Stimulated activated CD8-positive, alpha-beta memory T cell treated with anti-CD3 and anti-CD28 coated beads, Interleukin-4, amount 100 ng/mL, for 1 hour (primary cell): ENCODE measurements at places on chromosomes 4 and X.

DNA sequence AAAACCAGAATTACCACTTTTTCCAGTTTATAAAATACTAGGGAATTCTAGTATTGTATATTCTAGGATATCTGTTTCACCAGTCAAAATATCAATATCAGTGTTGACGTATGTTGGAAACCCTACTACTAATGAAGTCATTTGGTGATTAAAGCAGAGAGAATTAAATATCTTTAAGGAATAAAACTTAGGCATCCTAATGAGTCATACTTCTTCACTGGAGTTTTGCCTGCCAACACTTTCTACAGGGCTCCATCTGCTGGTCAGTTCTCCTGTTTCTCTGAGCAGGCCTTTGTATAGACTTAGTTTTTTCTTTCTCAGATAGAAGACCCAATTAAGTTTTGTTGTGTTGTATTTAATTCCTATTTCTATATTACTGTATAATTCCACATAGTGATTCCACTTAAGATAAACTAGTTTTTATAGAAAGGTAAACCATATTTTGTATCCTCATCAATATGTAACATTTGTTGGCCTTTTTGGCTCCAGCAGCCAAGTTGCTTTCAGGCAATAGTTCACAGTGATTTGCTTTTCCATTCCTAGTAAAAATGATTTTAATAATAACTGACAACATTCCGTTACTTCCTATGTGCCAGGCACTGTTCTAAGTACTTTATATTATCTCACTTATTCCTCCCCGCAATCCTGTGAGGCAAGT, 3.5 kb downstream of the AP1AR start:
- no peak for DNase-seq

- no peak for DNase-seq
Measured at GRCh38 chr4:112775801-112776200, 138.9 kb downstream of the LARP7 start.

DNA sequence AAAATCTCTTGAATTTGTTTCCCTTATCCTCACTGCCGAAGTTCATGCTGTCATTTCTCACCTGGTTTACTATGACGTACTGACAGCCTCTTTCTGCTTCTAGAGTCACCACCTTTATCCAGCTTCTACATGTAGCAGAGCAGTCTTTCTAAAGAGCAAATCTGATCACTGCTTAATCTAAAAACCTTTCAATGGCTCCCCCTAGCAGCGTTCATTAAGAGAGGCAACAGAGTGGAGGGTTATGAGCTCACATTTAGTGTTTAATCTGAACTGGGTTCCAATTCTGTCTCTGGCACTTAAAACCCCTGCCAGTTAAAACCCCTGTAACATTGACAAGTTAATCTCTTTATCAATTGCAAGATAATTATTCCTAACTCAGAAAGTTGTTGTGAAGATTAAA, 4.4 kb downstream of the RBPJ start:
- DNase-seq: no peak

DNA sequence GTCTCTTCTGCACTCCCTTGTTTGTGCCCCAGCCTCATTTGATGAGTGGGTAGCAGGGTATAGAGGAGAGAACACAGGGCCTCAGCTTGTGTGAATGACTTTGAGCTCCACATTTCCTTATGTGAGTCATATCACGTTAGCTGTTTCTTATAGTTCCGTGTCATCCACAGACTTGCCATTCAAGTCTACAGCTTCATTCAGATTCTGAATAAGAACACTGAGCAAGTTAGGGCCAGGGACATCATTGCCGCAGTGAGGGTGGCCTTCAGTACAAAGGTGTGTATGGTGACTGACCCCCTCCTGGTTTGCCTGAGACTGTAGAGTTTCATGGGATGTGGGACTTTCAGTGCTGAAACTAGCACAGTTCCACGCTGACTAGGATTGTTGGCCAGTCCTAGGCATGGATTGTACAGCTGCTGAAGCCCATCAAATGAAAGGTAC, 23.6 kb downstream of the KLF3 start:
- no peak for DNase-seq

DNA sequence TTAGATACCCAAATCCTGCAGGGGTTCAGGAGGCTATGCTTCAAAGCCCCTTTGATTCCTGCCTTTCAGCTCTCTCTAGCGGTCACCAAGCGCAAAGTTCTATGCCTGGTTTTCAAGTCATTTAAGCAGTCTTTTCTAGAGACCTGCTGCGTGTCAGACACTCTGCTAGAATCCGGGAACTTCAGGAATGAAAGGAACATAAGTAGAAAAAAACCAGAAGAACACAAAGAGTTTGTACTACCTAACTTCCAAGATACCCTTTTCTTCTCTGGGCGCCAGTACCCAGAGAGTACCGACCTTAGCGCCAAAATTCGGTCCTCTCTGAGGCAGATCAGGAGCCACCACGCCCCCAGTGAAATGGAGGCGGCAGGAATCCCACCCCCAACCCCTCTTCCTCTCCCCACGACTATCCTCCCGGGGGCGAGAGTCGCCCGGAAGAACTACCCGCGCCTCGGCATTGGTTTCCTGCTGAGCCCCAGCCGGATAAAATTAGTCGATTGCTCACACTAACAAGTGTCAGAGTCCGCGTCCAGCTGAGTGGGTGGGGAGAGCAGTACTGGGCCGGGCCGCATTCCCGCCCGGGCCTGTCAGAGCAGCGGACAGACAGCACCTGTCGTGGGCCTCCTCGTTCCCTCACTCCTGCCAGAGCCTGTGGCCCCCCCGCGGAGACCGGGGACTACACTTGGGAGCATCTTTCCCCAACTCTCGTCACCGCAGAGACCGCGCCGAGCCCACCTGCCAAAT, 78.8 kb downstream of the RLIM start:
- DNase-seq: no peak

DNA sequence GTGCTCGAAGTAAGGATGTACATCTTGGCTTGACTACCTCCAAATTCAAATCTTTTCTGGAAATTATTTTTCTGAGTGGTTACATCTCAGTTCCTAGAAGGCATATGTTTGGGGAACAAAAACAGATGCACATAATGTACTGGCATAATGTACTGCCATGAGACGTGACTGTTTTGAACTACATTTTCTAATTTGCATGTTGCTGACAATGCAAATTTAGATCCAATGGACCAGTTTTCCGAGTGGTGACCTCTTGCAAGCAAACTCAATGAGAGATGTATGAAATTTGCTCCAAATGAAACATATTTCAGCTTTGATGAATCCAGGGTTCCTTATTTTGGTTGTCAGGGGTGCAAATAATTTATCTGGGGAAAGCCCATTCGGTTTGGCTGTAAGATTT, 694.3 kb downstream of the GRXCR1 start:
- DNase-seq: no peak

- no peak for DNase-seq
Measured at GRCh38 chr4:38075370-38076152, 115.4 kb downstream of the PTTG2 start.

GRCh38 chr4:52926196-52926974, 64.3 kb downstream of the RASL11B start:
- DNase-seq: no peak

GRCh38 chrX:29231800-29232199, 644.6 kb downstream of the IL1RAPL1 start:
- no peak for DNase-seq

GRCh38 chr4:137957806-137958205, 284.3 kb downstream of the SLC7A11 start:
- DNase-seq: no peak

DNA sequence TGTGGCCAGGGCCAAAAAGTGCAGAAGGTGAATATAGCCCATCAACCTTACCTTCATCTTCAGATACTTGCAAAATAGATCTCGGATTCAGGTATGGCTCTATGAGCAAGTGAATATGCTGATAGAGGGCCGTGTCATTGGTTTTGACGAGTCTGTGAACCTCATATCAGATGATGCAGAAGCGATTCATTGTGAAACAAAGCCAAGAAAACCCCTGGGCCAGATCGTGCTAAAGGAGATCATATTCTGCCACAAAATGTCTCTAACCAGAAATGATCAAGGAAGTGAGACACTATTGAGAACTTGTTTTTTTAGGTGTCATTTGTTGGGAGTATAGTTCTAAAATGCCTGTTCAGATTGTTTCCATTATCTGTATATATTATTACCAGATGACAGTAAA, 48.3 kb downstream of the PDK3 start:
- DNase-seq: no peak

- DNase-seq: no peak
Measured at GRCh38 chr4:137961051-137961438, 281.1 kb downstream of the SLC7A11 start.

DNA sequence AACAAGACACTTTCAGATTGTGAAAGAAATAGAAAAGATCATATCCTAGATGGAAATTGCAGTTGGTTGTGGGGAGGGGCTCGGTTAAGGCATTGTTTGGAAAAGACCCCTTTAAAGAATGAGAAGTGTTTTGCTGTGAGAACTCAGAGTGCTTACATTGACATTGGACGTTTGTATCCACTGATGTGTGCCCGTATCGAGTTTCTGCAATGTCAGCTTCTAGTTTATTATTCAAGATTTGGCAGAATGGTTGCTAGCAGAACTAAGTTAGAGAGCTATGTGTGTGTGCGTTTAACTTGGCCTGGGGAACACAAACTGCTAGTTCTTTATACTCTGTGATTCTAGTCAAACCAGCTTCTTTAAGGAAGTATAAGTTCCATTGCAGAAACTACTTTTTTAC, 2702.5 kb downstream of the PCDH7 start:
- no peak for DNase-seq

DNA sequence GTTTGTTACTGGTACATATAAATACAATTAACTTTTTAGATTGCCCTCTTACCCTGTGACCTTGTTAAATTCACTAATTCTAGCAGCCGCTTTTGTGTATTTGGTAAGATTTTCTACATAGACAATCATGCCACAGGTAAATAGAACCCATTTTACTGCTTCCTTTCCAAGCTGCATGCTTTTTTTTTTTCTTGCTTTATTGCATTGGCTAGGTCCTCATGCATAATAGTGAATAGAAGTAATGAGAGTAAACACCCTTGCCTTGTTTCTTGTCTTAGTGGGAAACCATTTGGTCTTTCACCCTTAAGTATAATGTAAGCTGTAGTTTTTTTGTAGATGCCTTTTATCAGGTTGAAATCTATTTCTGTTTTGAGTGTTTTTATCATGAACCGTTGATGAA, 7.7 kb upstream of the TMEM271 start:
- no peak for DNase-seq

DNA sequence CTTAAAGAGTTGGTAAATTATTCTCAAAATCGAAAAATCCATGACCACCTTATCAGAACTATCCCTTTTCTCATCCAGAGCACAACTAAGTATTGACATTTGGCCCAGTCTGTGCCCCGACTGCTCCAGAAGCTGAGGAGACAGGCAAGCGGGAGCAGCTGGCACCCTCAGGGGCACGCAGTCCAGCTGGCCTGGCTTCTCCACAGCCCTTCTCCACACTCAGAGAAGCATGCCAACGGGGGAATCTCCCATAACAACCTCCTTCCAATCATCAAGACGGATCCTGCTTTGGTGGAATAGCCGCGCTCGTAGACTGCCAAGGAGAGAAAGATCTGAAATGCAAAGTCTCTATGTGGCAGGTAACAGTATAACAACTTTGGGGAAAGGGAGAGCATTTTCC, 85.4 kb downstream of the AFAP1 start:
- DNase-seq: no peak

DNA sequence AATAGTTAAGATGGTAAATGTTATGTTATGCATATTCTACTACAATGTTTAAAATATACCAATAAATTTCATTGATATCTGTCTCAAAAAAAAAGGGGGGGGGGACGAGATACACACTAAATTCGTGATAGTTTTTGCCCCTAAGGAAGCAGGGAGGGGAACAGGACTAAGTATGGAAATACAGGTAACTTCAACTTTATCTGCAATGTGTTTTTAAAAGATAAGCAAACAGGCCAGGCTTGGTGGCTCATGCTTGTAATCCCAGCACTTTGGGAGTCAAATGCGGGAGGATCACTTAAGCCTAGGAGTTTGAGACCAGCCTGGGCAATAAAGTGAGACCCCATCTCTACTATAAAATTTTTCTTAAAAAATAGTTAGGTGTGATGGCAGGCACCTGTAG, 13.4 kb upstream of the CLOCK start:
- DNase-seq: no peak

- no peak for DNase-seq
Measured at GRCh38 chrX:37361596-37361995, 12.4 kb downstream of the PRRG1 start.

- no peak for DNase-seq
Measured at GRCh38 chr4:66219401-66219800, 549.1 kb upstream of the EPHA5 start.

- no peak for DNase-seq
Measured at GRCh38 chrX:110218591-110218990, 99.3 kb downstream of the AMMECR1 start.
